ENCODE measurements at places on chromosomes 4 and X.
A peak's percentile ranks its signal among the peaks of the same experiment; 100 is the strongest.

GRCh38 chrX:9747644-9748043 is 18.0 kb downstream of the GPR143 start:
- no peak for DNase-seq
- H3K4me3 ChIP-seq: no peak overlapping the region
- peaks cover 13% of the 10 kb centered on the region for H3K4me1 ChIP-seq

DNA sequence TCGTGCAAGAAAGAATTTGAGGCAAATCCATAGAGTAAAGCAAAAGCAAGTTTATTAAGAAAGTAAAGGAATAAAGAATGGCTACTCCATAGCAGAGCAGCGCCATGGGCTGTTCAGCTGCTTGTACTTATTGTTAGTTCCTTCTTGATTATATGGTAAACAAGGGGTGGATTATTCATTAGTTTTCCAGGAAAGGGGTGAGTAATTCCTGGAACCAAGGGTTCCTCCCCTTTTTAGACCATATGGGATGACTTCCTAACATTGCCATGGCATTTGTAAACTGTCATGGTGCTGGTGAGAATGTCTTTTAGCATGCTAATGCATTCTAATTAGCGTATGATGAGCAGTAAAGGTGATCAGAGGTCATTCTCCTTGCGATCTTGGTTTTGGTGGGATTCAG is 23.5 kb upstream of the CEP135 start:
- H3K36me3 ChIP-seq: no peaks in the 10 kb centered on the region
- no peak overlapping the region for H3K27ac ChIP-seq
- H3K27me3 ChIP-seq: no peaks in the 10 kb centered on the region
- DNase-seq: no peak

- no peaks in the 10 kb centered on the region for H3K27me3 ChIP-seq
- no peaks in the 10 kb centered on the region for H3K4me1 ChIP-seq
- H3K27ac ChIP-seq: no peak overlapping the region
- H3K36me3 ChIP-seq: no peaks in the 10 kb centered on the region
- H3K4me3 ChIP-seq: no peak overlapping the region
- no peak for DNase-seq
These were observed 13.1 kb upstream of the EOLA1 start for GRCh38 chrX:149527705-149528104.

- H3K4me3 ChIP-seq: no peak overlapping the region
- H3K36me3 ChIP-seq: no peaks in the 10 kb centered on the region
- no peak overlapping the region for H3K27ac ChIP-seq
- no peaks in the 10 kb centered on the region for H3K4me1 ChIP-seq
- no peaks in the 10 kb centered on the region for H3K27me3 ChIP-seq
These were observed 26.7 kb upstream of the RBM47 start for GRCh38 chr4:40656201-40656863.

DNA sequence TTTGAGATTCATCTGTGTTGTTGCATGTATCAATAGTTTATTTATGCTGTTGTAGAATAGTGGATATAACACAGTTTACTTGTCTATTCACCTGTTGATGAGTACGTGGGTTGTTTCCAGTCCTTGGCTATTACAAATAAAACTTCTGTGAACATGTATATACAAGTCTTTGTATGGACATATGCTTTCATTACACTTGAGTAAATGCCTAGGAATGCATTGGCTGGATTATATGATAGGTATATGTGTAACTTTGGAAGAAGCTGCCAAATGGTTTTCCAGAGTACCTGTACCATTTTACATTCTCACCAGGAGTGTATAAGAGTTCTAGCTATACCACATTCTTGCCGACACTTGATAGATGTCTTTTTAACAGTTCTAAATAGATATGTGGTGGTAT is 16.5 kb downstream of the ART3 start:
- no peaks in the 10 kb centered on the region for H3K27me3 ChIP-seq
- H3K4me1 ChIP-seq: peaks cover 22% of the 10 kb centered on the region
- DNase-seq: peak; percentile 57
- peak overlapping the region; percentile 91 for H3K27ac ChIP-seq

- no peak for DNase-seq
- H3K27me3 ChIP-seq: peaks cover 63% of the 10 kb centered on the region
- no peak overlapping the region for H3K27ac ChIP-seq
- no peaks in the 10 kb centered on the region for H3K4me1 ChIP-seq
These were observed 8.3 kb upstream of the HAND2 start for GRCh38 chr4:173538148-173538908.

- no peaks in the 10 kb centered on the region for H3K27me3 ChIP-seq
- H3K27ac ChIP-seq: no peak overlapping the region
- H3K4me1 ChIP-seq: no peaks in the 10 kb centered on the region
- H3K4me3 ChIP-seq: no peak overlapping the region
These were observed 33.9 kb downstream of the KLHL15 start for GRCh38 chrX:23993012-23993633.
